ENCODE measurements at places on chromosomes 7 and 10.

GRCh38 chr10:88150339-88150738 is 286.9 kb downstream of the PTEN start:
- no peak for DNase-seq

DNA sequence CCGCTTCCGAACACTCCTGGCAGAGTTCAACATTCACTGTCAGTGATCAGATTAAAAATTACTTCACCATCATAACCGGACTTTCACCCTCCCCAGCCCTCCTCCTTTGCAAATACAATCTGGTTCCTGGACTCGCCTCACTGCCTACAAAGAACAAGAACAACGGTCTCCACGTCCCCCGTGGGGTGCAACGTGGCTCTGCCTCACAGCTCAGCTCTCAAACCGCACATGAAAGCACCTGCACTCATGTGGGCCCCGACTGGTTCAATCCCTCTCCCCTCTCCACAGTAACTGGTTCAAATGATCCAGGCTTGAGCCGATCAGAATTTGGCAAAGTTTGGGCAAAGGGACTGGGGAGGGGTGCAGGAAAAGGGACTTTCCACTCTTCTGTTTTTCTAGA is 21.0 kb downstream of the ASB13 start:
- DNase-seq = no peak

- no peak for DNase-seq
Measured at GRCh38 chr10:132413226-132414205, 16.5 kb downstream of the PWWP2B start.

- DNase-seq = no peak
Measured at GRCh38 chr10:75506930-75507329, 75.5 kb downstream of the LRMDA start.

DNA sequence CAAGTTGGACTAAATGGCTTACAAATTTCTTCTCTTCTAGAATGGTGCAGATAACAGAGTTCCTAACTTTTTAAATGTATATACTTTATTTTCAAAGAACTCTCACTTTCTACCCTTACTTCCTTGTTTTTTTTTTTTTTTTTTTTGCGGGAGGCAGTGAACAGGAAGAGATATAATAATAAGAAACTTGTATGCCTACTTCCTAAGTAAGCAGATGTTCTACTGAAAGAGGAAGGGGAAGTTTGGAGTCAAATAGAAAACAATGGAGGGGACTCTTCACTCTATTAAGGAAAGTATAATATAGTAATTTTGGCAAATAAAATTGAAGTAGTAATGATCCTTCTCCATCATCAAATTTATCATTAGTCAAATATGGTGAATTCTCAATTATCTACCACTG is 754.0 kb downstream of the KCNMA1 start:
- DNase-seq = no peak

- DNase-seq = no peak
Measured at GRCh38 chr10:119414081-119414611, 128.4 kb downstream of the RGS10 start.

DNA sequence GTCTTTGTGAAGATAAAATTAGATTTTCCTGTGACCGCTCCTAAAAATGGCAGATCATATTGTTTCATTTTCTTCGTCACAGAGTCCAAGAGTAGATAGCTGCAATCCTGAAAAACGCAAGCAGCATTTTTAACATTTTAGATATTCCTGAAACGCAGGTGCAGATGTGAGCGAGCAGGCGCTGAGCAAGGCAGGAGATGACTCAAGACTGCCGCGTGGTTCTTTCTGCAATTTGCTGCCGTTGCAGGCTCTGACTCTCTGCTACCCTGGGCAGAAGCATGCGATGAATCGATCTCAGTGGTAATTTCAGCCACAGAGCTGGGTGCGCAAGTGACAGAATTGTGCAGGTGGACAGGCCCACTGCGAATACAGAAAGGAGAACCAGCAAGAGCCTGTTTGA is 331.9 kb downstream of the ACTR3B start:
- DNase-seq = no peak
